ENCODE measurements at places on chromosomes 5 and 9.
A peak's percentile ranks its signal among the peaks of the same experiment; 100 is the strongest.

DNA sequence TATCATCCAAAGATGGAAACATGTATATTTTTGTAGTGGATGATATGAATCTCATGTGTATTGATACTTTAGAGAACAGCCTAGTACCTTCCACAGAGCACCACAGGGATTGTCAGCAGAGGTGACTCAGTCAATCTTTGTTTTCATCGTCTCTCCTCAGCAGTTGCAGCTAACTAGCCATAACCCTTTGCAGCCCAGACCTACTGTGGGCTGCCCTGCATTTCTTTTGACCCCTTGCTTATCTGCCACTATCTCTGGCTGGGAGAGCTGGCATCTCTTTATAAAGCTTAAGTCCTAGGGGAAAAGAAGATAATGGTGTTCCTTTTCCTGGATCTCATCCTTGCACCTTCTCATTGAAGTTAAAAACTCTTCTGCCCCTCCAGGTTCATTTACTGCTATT is 28.7 kb downstream of the HMGCR start:
- no peak for DNase-seq

DNA sequence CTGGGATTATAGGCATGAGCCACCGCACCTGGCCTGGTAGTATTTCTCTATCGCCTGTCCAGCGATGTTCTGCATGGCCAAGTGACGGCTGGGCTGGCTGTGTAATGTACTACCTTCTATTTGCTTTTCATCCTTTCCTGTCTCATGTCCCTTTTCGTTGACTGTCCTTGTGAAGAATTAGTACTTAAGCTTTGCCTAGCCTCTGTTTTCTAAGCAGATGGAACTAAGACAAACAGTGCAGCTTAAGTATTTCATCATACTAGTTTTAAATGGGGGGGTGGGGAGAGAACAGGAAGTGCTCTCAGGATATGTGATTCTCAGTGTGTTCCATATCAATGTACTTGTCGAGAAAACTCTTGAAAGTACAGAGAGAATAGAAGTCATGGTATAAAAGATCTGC is 31.7 kb upstream of the CCL21 start:
- no peak for DNase-seq

- no peak for DNase-seq
These were observed 205.5 kb downstream of the MEF2C start for GRCh38 chr5:88677376-88677895.

DNA sequence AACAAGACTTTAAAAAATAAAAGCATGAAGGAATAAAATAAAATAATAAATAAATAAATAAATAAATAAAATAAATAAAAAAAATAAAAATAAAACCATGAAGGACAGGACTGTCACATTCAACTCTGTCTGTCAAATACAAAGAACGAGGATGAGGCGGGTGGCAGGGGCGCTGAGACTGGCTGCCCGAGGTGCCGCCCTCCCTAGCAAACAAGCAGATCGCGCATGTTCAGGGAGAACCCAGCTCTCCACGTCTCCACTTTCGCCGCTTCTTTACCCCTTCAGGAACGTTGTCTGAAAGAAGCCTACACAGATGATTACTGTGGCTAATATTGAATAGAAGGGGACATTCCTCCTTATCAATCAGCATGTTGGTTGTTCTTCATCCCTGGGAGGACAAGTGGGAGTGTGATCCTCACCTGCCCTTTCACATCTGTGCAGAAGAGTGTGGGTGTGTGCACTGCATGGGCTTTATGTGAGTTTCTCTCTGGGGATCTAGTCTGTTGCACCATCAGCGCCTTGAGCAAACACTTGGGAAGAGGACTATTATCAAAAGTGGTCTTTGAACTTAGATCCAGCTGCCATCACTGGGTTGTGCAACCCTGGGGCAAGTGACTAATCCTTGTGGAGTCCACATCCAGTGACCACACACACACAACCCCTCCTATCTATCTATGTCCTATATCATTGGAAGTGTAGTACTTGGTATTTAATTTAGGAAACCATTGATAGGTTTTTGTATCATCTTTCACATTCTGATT is 399.2 kb downstream of the IRX2 start:
- no peak for DNase-seq

DNA sequence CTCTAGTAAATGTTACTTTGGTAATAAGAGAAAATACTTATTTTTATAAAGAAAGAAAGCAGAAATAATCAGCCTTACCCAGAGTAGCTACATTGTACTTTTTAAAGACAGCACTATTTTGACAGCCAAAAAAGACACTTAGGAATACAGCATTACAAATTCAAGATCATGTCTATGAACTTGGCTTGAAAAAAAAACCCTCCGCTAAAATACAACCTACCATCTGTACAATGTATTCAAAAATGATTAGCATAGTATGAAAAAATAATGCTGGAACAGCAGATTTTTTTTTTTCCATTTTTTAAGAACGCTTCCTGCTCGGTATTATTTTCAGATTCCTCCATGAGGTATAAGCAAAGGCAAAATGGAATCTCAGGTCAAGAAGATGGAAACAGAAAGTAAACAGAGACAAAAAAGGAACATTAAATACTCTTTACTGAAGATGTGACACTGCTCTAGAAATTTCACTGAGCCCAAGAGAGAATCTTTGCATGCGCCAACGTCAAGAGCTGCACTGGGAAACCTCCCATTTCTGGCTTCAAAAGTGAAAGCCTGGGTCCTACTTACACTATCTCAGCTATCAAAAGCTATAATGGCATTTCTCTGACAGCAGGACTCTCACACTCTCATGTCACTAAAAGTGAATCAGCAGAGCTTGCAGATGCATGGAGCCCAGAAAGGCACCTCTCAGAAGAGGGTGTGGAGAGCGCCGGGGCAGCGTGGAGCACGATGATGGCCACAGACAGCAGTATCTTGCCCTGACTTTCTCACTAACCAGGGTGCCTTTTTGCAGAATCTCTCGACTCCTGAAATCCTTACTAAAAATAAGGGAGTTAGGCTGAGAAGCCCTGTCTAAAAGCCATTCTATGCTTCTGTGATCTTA is 167.4 kb downstream of the ELAVL2 start:
- no peak for DNase-seq

- no peak for DNase-seq
These were observed 47.2 kb downstream of the CAMK2A start for GRCh38 chr5:150242251-150242894.

GRCh38 chr5:167361795-167362194 is 929.6 kb upstream of the WWC1 start:
- no peak for DNase-seq

- no peak for DNase-seq
These were observed 105.5 kb upstream of the CPEB4 start for GRCh38 chr5:173782671-173783101.

GRCh38 chr9:87959916-87960581 is 14.3 kb downstream of the CDK20 start:
- DNase-seq: no peak

DNA sequence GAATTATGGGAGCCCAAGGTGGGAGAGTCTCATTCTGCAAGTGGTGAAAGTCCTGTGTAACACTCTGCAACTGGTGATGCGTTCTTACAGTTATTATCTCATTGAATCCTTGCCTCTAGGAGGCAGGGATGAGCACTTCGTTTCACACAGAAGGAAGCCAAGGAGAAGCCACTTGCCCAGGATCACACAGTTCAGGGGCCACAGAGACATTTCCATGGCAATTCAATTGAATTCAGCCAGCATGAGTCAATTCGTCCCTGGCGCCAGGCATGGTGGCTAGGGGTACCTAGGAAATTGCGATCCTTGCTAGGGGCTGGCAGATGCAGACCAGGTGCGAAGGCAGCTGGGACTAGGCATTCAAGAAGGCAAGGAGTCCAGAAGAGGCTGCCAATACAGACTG is 26.2 kb downstream of the LHX2 start:
- no peak for DNase-seq

GRCh38 chr9:128339761-128340690 is at the start of gene SLC27A4:
Gene SLC27A4, plus strand, starts transcription at chr9:128340527. Its CDS starts 2,606 bp downstream, at chr9:128343133.
- peak; percentile 80 for DNase-seq

- DNase-seq: no peak
These were observed 64.7 kb upstream of the CHD1 start for GRCh38 chr5:98993512-98993911.

DNA sequence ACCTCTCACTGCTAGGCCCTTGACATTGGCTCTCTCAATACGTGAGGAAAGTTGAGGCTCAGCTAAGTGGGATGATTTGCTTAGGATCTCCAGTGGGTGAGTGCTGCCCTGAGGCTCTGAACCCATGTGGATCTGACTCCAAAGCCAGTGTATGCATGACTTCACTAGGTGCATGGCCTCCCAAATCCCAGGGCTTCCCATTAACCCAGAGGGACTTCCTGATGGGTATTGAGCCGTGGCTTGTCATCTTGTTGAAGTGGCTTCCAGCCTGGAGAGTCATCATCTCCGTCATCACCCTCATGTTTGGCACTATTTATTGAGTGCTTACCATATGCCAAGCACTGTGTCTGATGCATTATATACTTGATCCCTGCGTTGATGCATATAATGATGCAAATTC is 37.3 kb upstream of the TEX48 start:
- DNase-seq: no peak

DNA sequence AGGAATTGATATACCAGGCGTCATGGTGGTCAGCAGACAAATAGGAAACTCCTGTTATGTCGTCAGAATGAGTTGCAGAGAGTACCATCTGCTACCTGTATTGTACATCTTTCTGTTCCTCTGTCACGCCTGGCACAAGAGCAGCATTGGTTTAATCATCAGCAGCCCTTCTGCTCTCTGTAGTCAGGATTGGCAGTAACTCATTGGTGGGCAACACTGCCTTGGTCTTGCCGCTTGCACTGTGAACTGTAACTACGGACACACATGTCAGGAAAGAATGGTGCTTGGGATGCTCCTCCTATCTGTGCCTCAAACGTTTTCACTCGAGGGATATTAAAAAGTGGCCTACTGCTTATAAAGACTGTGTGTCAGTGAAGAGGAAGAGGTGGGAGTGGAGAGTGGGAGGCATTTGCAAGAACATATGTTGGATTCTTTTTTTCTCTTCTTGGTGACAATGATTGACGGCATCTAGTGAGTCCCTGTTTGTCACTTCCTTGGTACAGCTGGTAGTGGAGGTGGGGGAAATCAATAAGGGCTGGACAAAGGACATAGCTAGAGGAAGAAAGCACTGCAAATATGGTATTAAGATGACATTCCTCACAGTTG is 76.6 kb downstream of the F2RL2 start:
- DNase-seq: no peak

DNA sequence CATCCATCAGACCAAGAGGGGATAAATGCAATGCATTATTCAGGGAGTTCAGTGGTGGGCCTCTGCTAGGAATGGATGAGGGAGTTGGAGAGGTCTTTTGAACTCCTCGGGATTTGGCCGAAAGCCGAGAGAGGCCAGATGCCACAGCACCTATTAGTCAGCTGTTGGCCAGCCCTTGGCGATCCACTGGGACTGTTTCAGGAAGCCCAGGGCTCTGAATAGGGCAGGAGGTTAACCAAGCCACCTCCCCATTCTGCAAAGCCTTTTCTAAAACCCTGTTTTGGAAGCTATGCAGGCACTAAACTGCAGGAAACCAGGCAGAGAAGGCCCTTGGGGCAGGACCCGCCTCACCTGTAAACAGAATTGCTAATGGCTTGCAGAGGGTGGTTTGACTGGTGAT is 37.8 kb downstream of the ASTN2 start:
- DNase-seq: no peak

- DNase-seq: no peak
These were observed 118.1 kb downstream of the SPEF2 start for GRCh38 chr5:35735718-35736117.

DNA sequence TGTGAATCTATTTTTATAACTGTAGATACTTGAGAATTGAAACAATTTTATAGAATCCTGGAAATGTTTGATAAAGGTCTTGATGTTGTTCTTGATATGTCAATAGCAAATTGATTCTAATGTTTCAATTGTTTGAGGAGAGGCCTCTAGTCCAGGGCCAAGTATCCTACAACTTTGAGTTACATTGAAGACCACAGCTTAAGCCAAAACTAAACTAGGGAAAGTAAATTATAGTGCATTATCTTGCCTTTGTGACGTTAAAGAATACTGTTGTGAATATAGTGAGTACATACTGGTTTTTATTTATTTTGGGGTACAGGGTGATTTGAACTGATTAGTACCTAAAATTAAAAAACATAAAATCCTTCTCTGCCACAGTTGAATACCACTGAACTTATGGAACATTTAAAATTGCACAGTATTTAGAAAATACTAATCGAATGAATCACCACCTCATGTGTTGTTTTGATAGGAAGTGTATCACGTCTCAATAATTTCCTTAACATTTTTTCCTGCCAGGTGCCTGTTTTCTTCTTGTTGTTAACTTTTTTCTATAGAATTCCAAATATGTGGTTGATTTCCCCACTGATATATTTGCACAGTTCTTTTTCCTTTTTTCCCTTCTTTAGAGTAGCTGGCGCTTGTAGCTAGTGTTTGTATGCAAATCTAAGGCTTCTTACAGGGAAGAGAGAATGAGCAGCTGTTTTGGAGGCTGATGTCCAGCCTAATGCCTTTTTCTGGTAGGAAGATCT is 12.5 kb downstream of the ARHGEF28 start:
- no peak for DNase-seq

All from 8988T (cell line).